Left kidney (tissue), 8 donors: ENCODE measurements at places on chromosomes 12 and 14. TPM values are rescaled to one million over a fixed set of nuclear protein-coding genes. Genes with fewer than 3 reads are reported as not detected.

GRCh38 chr12:90305379-90305778 is 596.7 kb upstream of the ATP2B1 start:
- no peak for DNase-seq

- DNase-seq: no peak
Observed at GRCh38 chr12:120500581-120500980, 4.7 kb downstream of the DYNLL1 start.

- DNase-seq: no peak
Observed at GRCh38 chr14:41298328-41298690, 308.4 kb upstream of the LRFN5 start.

TBX5 gene
- not detected for polyA plus RNA-seq

INSM2 gene
- not detected for polyA plus RNA-seq

GRCh38 chr12:104721039-104721405 is 237.1 kb downstream of the SLC41A2 start:
- DNase-seq: no peak

DNA sequence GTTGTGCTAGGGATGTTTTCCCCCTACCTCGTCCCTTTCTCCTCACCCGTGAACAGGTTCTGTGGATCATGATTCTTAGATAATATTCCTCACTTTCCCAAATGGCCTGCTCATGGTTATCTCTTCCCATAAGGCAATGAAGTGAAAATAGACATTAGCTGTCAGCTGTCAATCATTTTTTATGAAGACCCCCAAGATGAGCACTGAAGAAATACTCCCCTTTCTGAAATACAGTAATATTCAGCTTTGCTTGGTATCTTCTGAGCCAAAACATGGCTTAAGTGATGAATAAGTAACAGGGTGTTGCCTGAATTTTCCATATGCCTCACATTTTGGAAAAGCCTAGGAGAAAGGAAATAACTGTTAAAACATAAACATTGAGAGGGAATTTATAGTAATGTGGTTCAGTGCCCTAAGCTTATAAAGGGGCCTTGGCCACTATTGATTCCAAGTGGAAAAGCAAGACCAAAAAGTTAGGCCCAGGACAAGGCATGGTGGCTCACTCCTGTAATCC is 70.7 kb upstream of the NAP1L1 start:
- DNase-seq: no peak
